ENCODE measurements at places on chromosomes 6 and 20.

GRCh38 chr20:41365777-41366545 is 657 bp downstream of the EMILIN3 start:
- no peak for DNase-seq

DNA sequence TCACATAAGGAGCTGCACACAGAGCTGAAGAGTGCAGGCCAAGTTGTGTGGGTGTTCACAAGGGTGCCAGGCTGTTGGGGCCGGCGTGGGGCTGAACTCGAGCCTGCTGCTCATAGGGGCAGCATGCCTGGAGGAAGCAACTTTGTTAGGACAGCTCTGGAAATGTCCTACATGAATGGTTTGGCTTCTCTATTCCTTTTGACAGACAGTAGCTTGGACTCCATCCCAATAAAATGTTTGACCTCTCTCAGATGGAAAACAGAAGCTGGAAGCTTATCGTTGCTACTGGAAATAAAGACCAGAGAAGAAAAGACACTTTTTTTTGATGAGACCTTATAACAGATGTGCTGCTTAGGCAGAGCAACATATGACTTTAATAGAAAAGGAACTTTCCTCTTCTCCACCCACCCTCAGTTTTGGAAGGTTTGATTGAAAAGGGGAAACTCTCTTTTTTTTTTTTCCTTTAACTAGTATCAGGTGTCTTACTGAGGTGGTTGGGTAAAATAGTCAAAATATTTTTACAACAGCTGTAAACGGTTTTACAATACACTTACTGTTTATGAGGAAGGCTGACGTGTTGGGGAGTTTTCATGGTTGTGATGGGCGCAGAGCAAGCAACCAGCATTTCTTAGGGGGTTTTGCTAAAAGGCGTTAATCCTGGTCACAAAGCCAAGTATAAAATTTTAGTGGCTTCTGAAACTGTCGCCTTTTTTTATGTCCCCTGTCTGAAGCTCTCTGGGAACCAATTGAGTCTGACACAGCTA is 80.7 kb upstream of the EEF1E1 start:
- no peak for DNase-seq

GRCh38 chr6:107547451-107547840 is 57.5 kb downstream of the SOBP start:
- DNase-seq: no peak

- DNase-seq: no peak
Measured at GRCh38 chr20:20391766-20392165, 23.9 kb downstream of the INSM1 start.

DNA sequence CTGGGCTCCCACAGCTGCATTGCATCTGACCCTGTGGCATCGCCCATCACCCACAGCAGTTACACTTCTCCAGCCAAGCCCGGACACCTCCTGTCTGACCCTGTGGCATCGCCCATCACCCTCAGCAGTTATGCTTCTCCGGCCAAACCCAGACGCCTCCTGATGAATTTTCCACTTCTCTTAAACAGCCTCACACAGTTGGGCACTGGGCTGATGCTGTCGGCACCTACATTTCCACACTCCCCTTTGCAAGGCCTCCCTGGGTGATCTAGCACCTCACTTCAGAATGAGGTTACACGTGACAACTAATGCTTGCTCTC is 175.2 kb upstream of the ARID1B start:
- DNase-seq: no peak

GRCh38 chr6:92577077-92577719 is 842.2 kb downstream of the EPHA7 start:
- DNase-seq: no peak

GRCh38 chr6:134678436-134678889 is 271.4 kb downstream of the ALDH8A1 start:
- no peak for DNase-seq

DNA sequence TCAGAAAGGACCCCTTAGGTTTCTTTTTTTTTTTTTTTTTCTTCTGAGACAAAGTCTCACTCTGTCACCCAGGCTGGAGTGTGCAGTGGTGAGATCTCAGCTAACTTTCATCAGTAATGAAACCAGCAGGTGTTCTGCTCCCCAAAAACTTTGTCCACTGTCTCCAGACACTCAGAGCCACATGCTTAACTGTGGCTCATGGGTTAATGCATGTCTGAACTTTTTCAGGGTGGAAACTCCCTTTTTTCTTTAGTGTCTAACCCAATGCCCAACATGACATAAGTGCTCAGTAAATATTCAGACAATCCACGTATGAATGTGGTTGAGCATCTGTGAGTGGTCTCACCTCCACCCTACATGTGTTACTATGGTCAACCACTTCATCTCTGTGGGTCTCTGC is 45.4 kb downstream of the MYB start:
- DNase-seq: no peak

- DNase-seq: no peak
Measured at GRCh38 chr6:35415065-35415891, 36.9 kb upstream of the FANCE start.

- DNase-seq: no peak
Measured at GRCh38 chr6:107360476-107360875, 98.9 kb downstream of the PDSS2 start.

DNA sequence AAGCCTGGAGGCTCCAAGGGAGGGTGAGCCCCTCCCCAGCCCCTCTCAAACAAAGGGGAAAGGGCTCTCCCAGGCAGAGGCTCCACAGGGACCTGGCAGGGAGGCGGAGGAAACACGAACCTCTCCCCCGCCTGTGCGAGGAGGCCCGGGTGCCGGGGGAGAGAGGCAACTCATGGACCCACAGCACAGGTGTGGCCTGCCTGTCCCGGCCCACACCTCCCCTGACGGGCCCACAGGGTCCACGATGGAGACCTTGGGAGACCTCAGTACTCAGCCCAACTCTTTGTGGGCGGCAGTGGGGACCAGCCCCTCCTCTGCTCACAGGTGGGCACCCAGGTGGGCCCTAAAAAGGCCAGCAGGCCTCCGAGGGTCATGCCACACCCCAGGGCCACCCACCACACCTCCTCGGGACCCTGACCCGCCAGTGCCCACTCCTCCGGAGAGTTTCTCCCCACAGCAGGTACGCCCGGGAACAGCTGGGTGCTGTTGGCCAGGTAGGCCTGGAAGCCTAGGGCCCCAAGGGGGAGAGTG is 12.2 kb downstream of the LAMA5 start:
- no peak for DNase-seq

DNA sequence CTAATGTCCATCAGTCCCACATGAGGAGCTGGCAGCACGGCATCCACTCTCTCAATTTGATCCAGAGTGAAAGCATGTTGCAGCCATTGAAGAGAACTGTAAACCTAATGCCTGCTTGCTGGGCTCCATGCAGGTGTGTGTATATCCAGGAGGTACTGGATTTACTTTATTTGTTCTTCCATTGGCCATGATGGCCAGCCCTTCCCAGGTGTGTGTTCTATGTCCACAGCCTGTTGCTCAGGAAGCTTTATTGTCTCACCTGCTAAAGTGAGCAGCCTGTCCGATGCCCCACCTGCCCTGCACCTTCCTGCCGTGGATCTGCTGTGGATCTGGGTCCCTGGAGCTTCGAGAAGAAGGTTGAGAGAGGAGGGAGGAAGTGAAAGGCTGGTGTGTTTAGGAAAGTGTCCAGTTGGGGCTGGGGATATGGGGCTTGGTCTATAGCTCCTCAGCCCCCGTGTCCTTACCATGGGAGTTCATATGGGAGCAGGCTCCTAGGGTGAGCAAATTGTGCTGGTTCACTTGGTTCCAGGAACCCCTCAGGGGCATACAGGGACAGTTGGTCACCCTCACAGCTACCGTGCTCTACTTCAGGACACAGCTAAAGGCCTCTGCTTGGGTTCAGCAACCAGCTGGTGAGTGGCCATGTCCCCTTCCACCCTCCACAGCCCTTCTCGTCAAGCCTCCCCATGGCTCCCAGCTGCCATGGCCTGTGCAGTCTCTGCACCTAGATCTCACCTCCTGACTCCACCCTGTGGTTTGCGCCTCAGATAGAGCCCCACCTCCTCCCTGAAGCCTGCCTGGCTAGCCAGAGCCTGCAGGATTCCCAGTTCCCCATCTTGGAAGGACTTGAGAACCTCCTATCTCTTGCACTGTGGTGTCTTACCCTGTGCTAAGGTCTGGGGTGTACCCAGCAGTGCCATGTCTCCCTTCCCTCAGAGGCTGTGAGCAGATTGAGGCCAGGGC is 12.7 kb downstream of the TREML2 start:
- no peak for DNase-seq

DNA sequence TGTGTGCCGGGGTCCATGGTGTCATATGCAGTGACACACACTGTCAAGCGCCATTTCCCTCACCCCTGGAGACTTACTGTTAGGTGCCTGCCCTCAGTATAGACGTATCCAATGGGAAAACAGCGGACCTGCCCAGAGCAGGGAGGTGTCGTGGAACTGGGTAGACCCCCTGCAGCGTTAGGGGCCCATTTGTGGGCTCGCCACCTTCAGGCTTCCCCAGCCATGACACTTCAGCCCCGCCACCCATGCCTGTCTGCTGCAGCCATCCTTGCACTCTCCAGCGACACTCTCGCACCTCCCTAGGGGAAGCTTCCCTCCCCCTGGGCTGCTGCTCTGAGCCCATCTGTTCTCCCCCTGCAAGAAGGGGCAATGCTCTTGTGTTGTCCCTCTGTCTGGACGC is 43.2 kb downstream of the STK35 start:
- no peak for DNase-seq

GRCh38 chr6:50889497-50889896 is 70.8 kb downstream of the TFAP2B start:
- DNase-seq: no peak

DNA sequence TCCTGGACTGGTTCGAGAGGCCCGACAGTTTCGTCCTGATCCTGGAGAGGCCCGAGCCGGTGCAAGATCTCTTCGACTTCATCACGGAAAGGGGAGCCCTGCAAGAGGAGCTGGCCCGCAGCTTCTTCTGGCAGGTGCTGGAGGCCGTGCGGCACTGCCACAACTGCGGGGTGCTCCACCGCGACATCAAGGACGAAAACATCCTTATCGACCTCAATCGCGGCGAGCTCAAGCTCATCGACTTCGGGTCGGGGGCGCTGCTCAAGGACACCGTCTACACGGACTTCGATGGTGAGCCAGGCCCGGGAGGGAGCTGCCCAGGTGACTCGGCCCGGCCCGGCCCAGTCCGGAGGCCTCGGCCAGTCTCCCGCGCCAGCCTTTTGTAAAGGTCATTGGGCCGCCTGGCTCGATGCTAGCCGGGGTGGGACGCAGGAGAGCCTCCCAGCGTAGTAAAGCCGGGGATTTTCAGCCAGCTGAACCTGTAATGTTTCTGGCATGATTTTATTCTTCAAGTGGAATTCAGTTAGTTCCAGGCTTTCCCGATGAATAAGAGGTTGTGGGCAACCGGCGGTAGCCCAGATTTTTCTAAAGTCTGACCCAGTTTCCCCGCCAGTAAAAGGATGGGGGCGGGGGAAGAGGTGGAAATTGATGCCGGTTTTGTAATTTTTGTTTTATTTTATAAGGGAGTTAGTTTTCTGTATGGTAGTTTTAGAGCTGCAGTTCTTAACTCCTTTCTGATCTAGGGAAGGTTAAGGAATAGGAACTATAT is 1.4 kb downstream of the PIM1 start:
- DNase-seq: no peak

- DNase-seq: no peak
Measured at GRCh38 chr20:62699296-62699695, 9.3 kb upstream of the NTSR1 start.

DNA sequence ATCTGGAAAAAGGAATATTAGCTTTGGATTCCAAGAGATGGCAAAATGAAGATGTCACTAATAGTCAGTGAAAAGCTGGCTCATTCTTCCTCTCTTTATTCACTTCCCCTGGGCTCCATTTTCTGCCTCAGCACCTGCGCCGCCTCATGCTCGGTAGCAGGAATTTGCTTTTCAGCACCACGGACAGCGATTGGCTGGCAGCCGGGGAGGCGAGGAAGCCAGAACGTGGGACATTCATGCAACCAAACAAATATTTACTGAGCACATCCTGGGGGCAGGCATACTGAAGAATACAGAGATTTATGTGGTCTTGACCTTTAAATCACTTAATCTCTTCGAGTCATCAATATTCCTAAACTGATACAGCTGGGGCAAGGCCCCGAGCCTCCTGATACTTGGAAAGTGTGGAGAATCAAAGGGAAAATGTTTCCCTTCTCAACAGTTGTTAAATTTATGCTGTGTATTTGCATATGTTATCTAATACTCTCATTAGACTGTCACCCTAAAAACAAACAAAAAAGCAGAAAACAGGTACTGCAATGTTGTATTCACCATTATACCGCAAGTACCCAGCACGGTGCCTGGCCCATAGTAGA is 12.1 kb upstream of the PDYN start:
- peak; percentile 33 for DNase-seq

DNA sequence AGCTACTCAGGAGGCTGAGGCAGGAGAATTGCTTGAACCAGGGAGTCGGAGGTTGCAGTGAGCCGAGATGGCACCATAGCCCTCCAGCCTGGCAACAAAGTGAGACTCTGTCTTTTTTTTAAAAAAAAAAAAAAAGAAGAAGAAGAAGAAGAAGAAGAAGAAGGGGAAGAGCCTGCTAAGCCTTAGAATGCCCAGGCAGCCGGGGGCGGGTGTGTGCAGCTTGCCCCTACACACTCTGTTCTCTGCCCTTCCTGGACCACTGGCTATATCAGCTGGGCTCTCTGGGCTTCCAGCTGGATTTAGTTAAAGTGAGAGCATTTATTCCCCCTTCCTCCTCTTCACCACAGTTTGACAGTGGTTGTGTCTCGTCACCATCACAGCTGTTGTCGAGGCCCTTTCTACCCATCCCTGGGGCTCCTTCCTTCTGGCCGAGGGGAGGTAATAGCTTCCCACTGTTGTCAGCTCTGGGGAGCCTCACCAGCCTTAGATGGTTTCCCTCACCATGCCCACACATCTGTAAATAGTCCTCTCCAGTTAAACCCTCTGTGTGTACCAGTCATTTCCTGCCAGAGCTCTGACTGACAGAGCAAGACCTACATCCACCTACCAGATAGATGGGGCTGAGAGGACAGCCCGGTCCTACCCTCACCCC is 77.6 kb downstream of the TRERF1 start:
- DNase-seq: no peak

DNA sequence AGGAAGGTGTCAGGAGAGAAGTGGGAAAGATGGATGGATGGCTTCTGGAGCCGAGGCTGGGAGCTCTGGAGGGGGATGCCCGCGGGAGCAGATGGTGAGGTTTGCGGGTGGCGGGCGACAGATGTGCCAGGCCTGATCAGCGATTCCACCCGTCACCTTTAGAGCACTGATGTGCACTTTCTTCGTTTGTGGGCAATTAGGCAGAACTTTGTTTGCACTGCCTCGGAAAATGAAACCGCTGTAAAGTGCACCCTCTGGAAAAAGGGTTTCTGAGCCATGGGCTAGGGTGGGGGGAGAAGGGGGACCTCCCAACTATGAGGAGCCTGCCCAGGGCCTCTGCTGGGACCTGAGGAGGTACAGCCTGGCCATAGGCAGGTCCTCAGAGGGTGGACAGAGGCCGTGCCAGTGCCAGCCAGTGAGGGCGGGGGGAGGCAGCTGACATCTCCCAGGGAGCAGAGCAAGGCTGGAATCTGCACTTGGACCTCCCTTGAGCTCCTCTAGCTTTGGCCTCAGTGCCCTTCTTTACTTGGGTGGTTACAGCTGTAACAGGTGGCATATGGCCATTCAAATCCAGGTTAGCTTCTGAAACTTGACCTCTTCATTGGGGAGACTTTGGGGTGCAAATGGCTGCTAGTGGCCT is 58.7 kb downstream of the CD40 start:
- no peak for DNase-seq
